ENCODE measurements at places on chromosomes 6 and 20.
A peak's percentile ranks its signal among the peaks of the same experiment; 100 is the strongest.

- no peak for DNase-seq
Observed at GRCh38 chr20:33322456-33322855, 39.4 kb downstream of the BPIFB1 start.

- no peak for DNase-seq
Observed at GRCh38 chr6:167946007-167946406, 51.5 kb upstream of the KIF25 start.

GRCh38 chr6:136284909-136285308 is 4.7 kb downstream of the BCLAF1 start:
- DNase-seq: peak; percentile 30

DNA sequence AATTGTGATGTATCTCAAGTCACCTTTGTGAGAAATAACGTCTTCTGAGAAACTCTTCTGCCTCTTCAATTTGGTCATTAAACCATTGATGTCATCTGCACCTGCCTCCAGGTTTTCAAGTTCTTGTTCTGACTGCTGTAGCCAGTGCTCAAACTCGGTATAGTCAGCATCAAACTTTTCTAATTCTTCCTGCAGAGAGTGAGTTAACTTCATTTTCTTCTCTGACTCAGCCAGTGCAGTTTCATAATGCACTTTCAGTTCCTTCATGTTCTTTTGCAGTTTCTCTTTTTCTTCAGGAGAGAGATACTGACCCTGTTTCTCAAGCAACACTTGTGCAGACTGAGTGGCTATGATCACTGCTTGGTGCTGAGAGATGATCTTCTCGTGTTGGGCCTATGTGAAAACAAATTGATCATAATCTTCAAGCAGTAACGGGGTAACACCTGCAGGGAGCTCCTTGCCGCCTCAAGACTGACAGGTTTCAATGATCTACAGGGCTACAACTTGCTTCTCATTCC is 48.8 kb downstream of the DST start:
- DNase-seq: no peak

DNA sequence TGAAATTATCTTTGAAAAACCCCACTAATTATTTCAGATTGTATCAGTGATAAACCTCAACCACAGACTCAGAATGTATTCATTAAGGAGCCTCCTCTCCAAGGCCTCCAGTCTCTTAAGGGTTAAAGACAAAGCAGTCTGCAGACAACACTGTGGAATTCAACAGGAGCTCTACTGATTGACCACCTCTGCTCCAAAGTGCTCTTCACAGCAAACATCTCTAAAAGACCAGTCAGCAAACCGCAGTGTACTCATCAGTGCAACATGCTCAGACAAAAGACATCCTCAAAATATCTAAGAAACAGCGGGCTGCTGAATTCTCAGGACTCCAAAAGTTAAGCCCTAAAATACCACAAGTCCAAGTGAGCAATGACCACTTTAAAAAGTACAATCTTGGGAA is 42.0 kb downstream of the UQCC1 start:
- DNase-seq: peak; percentile 90

DNA sequence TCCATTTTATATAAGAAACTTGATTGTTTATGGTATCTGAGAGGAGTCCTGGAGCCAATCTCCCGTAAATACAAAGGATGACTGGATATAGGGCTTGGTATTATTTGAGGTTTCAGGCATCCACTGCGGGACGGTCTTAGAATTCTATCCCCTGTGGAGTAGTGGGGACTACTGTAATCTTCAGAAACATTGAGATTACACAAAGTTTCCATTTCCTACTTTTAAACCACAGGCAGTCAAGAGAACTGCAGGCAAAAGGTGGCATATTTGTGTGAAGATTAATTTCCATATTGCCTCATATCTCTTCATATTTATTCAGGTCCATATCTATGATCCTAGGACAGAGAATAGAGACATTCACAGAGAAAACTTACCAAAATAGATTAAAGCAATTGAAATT is 586.2 kb downstream of the PHF3 start:
- DNase-seq: peak; percentile 14

- DNase-seq: peak; percentile 96
Observed at GRCh38 chr6:74671558-74672025, 534.3 kb downstream of the COL12A1 start.

DNA sequence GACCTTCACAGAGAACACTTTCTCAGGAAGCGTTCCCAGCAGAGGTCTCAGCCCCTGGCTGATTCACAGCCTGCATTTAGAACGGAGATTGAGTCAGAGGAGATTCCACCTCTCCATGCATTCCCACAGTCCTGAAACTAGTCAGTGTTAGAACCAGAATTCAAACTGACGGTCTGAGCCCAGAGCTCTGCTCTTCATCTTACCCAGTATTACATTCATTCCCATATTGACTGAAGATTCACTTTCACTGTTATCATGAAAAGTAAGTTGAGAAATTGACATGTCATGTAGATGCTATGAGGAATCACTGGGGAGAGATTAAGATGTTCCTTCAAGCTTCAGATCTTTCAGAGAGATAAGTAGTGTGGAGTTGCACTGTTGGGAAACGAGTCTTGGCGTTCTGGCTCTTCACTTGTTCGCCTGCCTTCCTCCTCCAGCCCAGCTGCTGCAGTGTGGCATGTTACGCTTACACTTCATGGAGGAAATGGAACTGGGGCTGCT is 28.3 kb downstream of the MAS1 start:
- DNase-seq: peak; percentile 55

GRCh38 chr6:99575544-99576227 is 7.2 kb upstream of the CCNC start:
- no peak for DNase-seq

DNA sequence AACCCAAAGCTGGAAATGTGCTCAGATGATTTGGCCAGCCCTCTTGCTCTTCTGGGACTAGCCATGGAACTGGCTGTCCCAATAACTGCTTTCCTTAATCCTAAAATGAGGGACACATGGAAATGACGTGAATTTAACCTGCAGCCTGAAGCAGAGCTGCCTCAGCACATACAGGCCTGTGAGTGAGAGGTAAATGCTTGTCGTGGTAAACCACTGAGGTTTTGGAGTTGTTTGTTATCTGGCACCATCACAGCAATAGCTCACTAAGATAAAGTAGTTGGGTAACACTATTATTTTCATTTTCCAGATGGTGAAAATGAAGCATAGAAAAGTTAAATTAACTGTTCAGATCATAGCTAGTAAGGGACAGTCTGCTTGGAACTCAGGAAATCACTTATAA is 333.4 kb upstream of the CHD6 start:
- DNase-seq: no peak

DNA sequence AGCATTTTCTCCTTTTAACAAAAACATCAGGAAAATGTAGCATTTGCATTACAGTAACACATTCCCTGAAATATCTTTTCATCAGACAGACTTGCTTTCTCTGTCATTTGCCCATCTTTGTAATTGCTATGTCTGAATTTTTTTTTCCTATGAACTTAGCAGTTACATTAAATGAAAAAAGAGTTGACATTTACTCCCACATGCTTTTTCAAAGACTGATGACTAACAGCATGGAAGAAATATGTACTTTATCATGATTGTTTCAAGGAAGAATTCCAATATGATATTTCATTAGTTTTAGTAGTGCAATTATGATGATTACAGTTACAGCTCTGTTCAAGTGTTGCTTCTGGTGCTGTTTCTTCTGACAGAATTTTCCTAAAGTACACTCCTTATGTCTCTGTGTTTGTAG is 864.5 kb upstream of the MAN1A1 start:
- DNase-seq: peak; percentile 1

DNA sequence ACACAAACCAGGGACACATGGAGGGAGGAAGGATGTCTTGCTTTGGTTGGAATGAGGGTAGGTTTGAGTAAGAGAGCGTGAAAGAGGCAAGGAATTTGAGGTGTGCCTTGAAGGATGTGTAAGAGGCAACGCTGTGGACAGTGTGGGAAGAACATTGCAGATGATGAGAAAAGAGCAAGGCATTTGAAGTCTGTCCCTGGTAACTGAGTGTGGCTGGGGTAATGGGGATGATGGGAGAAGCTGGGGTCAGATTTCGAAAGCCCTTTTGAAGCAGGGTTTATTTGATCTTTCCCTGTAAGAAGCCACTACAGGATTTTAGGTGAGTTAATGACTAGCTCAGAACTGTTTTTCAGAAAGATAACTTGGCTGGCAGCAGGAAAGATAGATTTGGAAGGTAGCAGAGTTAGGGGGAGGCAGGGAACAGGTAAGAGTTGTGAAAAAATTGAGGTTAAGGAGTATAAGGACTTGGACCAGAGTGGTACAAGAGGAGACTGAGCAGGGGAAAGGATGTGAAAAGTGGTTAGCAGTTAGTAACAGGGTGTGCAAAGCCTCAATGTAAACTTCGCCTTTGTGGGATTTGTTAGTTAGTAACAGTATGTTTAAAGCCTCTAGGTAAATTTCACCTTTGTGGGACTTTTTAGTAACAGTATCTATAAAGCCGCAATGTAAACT is 17.7 kb downstream of the UTRN start:
- no peak for DNase-seq

DNA sequence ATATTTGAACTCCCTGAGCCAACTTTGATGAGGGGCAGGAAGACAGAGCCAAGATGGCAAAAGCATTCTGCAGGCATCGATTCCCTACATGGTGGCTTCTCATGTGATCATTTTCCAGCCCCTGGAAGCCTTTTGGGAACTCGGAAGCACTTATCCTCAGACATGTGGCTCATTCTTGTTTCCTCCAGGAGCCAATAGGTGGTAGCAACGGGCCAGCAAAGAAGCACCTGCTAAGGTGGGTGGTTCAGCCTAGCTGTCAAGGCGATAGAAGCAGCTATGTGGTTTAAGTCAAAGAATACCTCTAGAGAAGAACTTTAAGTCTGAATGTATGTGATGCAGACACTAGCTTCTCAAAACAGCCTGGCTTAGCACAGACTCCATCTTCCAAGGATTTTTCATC is 64.9 kb upstream of the PAX1 start:
- DNase-seq: no peak

- DNase-seq: no peak
Observed at GRCh38 chr20:3740615-3741301, 8.3 kb downstream of the HSPA12B start.

DNA sequence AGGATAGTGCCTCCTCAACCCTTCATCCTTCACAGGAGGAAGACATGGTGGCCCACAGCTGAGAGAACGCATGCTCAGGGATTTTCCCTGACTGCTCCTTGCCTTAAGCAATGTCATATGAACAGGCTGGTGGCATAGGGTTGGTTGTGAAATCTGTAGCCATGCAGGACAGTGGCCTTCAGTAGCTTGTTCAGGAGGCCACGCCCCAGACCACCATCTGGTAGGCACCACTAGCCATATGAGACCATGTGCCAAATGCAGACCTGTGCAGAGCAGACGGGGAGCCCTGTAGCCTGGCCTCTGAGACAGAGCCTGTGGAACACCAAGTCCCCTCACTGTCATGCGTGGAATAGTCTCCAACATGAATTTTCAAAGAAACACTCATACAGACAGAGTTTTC is 76.5 kb downstream of the ADTRP start:
- no peak for DNase-seq

- DNase-seq: peak; percentile 34
Observed at GRCh38 chr6:101956961-101957360, 563.5 kb downstream of the GRIK2 start.

- no peak for DNase-seq
Observed at GRCh38 chr6:10341605-10342004, 73.3 kb downstream of the TFAP2A start.

DNA sequence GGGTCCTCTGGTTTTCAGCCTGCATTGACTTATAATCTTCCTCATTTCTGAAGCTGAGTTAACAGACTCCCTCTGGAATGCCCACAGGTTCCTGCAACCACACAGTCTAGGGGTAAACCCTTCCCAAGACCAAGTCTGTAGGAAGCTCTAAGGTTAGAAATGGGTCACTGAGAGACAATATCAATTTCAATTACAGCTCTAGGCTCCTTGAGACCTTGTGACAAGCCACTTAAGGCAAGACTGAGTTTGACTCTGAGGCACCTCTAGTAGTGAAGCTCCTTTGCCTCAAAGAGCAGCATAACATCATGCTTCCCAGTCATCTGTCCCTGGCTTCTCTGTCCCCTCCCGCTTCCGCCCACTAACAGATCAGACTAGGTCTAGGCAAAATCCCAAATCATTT is 333.2 kb upstream of the JARID2 start:
- no peak for DNase-seq

DNA sequence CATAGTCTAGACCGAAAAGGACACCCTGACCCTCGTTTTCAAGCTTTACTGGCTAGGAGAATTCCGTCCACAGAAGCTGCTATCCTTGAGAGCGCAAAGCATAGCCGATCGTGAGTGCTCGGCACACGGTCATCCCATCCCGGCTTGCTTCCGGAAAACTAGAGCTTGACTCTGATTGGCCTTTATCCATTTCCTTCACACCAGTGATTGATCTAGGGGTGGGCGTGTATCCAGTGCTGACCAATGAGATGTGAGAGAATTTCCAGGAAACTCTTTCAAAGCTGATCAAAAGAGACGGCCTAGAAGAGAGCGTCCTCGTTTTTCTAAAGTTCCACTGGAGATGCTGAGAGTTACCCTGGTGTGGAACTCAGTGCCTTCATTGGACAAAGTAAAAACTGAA is 41.0 kb upstream of the NFATC2 start:
- DNase-seq: no peak

DNA sequence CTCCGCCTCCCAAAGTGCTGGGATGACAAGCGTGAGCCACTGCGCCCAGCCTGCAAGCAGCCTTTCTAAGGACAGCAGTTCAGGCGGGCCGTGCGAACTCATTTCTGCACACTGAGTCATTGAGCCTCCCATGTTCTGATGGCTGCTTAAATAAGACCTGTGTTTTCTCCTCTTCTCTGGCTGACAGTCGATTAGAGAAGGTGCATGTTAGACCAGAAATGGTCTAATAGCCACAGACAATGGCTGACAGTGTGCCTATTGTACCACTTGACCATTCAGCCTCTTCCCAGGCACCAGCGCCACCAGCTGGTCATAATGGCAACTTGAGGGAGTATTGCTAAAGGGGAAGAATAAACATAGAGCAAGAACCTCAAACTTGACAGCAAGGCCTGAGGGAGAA is 6.2 kb downstream of the CST11 start:
- peak; percentile 24 for DNase-seq

GRCh38 chr6:37482606-37483251 is 17.0 kb downstream of the CCDC167 start:
- no peak for DNase-seq

- DNase-seq: no peak
Observed at GRCh38 chr6:91485047-91485446, 898.2 kb upstream of the MAP3K7 start.

DNA sequence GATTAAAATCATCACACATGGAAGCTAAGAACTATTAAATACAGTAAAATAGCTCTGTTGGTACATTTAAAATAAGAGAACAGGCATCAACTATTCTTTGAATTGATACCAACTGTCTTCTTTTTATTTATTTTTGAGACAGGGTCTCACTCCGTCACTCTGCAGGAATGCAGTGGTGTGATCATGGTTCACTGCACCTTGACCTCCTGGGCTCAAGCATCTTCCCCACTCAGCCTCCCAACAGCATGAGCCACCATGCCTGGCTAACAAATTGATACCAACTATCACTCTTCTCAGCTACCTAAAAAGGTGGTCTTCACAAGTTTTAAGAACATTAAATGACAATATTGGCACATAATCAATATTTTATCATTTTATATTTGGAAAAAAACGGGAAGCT is 7.8 kb upstream of the PNISR start:
- no peak for DNase-seq

Measured in fibroblast of skin of back (primary cell).